ENCODE measurements at places on chromosomes 16 and 17.

DNA sequence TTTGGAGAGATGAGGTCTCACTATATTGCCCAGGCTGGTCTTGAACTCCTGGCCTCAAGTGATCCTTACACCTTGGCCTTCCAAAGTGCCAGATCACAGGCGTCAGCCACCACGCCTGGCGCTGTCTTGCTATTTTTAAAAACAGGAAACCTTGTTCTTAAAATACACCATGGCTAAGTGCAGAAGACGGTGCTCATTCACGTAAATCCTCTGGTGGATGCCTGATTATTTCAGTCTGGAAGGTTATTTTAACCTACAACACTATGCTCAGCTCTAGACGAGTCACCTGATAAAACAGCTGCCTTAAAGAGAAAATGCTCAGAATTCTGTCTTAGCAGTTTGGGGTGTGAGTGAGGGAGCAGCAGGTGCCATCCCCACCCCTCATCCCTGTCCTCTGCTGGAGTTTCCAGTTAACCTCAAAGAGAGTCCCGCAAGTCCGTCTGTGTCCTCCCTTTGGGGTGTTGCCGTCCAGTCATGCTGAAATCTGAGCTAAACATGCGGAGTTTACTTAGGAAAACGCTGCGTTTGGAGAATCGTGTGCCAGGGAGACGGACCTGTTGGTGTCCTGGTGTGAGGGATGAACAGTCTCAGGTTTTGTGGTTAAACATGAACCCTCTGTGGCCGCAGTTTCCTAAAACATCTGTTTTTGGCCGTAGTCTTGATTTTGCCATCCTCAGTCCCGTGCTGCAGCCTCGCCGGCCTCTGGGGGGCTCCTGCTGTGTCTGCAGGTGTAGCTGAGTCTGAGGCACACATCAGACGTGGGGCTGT lies 17.1 kb downstream of the SPG7 start:
- no peak overlapping the region for H3K4me3 ChIP-seq
- H3K36me3 ChIP-seq, result peaks cover 91% of the 10 kb centered on the region
- no peak for DNase-seq
- H3K27me3 ChIP-seq, result no peaks in the 10 kb centered on the region
- H3K27ac ChIP-seq, result no peak overlapping the region

DNA sequence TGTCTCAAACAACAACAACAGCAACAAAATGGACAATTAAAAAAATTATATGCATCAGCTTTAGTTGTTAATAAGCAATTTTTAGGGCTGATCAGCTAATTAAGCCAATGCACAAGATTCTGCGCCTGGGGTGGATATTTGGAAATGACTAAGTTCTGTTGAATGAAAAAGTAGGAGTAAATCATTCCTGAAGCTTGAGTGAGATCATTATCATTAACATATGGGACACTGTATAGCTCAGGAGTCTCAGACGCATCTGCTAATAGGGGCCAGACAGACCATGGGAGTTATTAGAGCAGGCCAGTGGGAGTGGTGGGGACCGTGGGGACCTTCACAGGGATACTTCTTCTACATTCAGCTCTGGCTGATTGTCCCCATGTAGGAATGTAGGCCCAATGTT lies 22.8 kb downstream of the IRX5 start:
- no peaks in the 10 kb centered on the region for H3K36me3 ChIP-seq
- H3K27me3 ChIP-seq, result peaks cover 7% of the 10 kb centered on the region

DNA sequence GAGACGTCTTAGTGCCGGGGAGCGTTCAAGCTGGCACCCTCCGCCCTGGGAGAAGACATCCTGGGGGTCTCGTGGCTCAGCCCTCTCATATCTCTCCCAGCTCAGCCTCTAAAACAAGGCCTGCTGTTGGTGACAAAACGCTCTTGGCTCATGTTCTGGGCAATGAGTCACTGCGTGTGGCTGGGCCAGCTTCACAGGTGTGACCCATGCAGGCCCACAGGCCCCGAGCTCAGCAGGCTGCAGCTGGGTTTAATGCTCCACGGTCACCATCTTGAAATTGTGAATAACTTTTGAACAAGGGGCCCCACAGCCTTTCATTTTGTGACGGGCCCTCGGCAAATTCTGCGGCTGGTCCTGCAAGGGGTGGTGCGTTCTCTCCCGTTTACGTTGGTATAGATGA lies 22.4 kb downstream of the GAA start:
- no peaks in the 10 kb centered on the region for H3K4me1 ChIP-seq
- peaks cover 11% of the 10 kb centered on the region for H3K36me3 ChIP-seq
- peak; percentile 68 for DNase-seq
- H3K27ac ChIP-seq, result no peak overlapping the region

DNA sequence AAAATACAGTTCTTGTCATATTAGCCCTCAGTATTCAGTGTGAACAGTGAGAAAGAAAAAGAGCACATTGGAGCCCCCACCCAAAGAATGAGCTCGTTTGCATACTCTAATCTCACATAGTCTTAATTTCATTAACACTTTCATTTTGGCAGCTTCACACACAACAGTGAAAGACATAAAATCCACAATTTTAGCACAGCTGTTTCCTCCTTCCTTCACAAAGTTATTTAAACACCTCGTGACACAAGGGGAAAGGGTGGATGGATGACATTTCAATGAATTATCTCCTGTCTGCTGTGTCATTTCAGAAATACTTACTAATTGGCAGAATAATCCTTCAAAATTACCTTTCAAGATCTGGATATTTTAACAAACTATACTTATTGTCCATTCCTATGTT lies 299.3 kb downstream of the KCNJ2 start:
- DNase-seq, result no peak
- H3K27me3 ChIP-seq, result no peaks in the 10 kb centered on the region
- H3K27ac ChIP-seq, result no peak overlapping the region
- no peaks in the 10 kb centered on the region for H3K36me3 ChIP-seq
- H3K4me1 ChIP-seq, result no peaks in the 10 kb centered on the region

GRCh38 chr16:1216296-1216619 lies 8.8 kb downstream of the TPSG1 start:
- peaks cover 8% of the 10 kb centered on the region for H3K4me1 ChIP-seq
- peaks cover 97% of the 10 kb centered on the region for H3K36me3 ChIP-seq
- no peak overlapping the region for H3K4me3 ChIP-seq

GRCh38 chr17:61570118-61570517 lies 20.9 kb downstream of the NACA2 start:
- DNase-seq, result no peak
- no peak overlapping the region for H3K27ac ChIP-seq
- no peaks in the 10 kb centered on the region for H3K36me3 ChIP-seq
- H3K27me3 ChIP-seq, result no peaks in the 10 kb centered on the region

DNA sequence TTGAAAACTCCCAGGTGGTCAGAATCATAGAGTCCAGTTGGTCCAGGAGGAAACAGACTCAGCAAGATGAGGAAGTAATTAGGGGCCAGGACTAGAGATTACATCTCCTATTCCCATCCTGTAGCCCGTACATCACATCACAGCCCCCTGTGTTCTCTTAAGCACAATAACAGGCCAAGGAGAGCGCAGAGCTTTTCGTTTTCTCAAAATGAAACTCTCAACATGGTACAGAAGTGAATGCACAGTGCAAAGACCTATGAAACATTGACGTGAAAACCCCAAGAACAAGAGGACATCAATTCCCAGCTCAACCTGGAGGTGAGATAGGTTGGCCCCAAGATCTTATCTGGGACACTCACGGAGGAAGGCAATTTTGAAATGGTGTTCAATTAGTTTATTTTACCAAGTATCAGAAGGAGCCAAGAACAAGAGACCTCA lies 9.0 kb downstream of the PIK3R5 start:
- peaks cover 10% of the 10 kb centered on the region for H3K27me3 ChIP-seq
- DNase-seq, result no peak
- no peaks in the 10 kb centered on the region for H3K36me3 ChIP-seq
- H3K27ac ChIP-seq, result peak overlapping the region; percentile 21
- no peaks in the 10 kb centered on the region for H3K4me1 ChIP-seq
- H3K4me3 ChIP-seq, result no peak overlapping the region

DNA sequence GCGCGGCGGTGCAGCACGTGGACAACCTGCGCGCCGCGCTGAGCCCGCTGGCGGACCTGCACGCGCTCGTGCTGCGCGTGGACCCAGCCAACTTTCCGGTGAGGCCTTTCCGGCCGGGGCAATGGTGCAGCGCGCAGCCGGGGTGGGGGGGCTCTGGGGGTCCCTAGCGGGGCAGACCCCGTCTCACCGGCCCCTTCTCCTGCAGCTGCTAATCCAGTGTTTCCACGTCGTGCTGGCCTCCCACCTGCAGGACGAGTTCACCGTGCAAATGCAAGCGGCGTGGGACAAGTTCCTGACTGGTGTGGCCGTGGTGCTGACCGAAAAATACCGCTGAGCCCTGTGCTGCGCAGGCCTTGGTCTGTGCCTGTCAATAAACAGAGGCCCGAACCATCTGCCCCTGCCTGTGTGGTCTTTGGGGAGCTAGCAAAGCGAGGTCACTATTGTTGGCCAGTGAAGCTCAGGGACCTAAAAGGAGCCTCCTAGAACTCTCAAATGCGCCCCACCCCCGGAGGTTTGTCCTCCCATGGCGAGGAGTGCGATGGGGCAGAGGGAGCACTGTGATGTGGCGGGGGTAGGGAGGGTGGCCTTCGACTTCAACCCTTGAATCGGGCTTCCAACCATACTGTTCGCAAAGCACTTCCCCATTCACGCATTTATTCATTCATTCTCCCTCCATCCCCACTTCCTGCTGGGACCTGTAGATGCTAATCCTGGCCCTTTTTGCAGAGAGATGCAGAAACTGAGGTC lies 770 bp downstream of the HBM start:
- DNase-seq, result no peak
- H3K4me1 ChIP-seq, result peaks cover 16% of the 10 kb centered on the region
- H3K36me3 ChIP-seq, result no peaks in the 10 kb centered on the region
- peaks cover 68% of the 10 kb centered on the region for H3K27me3 ChIP-seq
- H3K4me3 ChIP-seq, result no peak overlapping the region

DNA sequence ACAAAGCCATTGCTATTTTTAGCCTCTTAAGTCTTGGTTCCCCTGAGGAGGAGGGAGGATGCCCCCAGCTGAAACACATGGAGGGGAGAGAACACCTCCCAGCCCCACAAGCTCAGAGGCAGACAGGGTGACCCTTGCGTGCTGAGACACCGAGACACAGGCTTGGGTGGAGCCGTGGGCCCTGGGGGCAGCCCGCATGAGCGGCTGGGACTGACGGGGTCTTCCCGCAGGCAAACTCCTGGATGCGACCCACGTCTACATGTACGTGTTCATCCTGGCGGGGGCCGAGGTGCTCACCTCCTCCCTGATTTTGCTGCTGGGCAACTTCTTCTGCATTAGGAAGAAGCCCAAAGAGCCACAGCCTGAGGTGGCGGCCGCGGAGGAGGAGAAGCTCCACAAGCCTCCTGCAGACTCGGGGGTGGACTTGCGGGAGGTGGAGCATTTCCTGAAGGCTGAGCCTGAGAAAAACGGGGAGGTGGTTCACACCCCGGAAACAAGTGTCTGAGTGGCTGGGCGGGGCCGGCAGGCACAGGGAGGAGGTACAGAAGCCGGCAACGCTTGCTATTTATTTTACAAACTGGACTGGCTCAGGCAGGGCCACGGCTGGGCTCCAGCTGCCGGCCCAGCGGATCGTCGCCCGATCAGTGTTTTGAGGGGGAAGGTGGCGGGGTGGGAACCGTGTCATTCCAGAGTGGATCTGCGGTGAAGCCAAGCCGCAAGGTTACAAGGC lies 9.8 kb downstream of the SLC16A3 start:
- H3K4me3 ChIP-seq, result no peak overlapping the region
- H3K27me3 ChIP-seq, result no peaks in the 10 kb centered on the region
- peaks cover 5% of the 10 kb centered on the region for H3K36me3 ChIP-seq

- H3K27me3 ChIP-seq, result no peaks in the 10 kb centered on the region
- DNase-seq, result no peak
- H3K4me3 ChIP-seq, result no peak overlapping the region
- no peak overlapping the region for H3K27ac ChIP-seq
Measured at GRCh38 chr17:8353736-8354135, 14.1 kb downstream of the ODF4 start.
